Stimulated activated CD8-positive, alpha-beta memory T cell treated with anti-CD3 and anti-CD28 coated beads, Interleukin-4, amount 100 ng/mL, for 48 hours (primary cell): ENCODE measurements at places on chromosomes 11 and 22.

GRCh38 chr22:24410110-24410856 lies 17.1 kb upstream of the ADORA2A start:
- DNase-seq, result no peak

DNA sequence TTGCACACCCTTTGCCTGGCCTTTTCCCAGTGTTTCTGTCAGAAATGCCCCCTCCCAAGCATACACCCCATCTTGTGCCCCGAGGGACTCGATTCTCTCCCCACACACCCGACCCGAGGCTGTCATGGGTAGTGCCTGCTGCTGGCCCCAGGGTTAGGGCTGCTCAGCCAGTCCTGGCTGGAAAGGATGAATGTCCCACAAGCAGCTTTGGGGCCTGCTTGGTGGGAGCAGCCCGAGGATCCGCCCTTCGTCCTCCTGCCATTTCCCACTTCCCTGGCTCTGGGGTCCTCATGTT lies 55.0 kb upstream of the PRODH start:
- DNase-seq, result peak; percentile 18

- no peak for DNase-seq
Measured at GRCh38 chr11:113152500-113152899, 161.9 kb upstream of the TTC12 start.

DNA sequence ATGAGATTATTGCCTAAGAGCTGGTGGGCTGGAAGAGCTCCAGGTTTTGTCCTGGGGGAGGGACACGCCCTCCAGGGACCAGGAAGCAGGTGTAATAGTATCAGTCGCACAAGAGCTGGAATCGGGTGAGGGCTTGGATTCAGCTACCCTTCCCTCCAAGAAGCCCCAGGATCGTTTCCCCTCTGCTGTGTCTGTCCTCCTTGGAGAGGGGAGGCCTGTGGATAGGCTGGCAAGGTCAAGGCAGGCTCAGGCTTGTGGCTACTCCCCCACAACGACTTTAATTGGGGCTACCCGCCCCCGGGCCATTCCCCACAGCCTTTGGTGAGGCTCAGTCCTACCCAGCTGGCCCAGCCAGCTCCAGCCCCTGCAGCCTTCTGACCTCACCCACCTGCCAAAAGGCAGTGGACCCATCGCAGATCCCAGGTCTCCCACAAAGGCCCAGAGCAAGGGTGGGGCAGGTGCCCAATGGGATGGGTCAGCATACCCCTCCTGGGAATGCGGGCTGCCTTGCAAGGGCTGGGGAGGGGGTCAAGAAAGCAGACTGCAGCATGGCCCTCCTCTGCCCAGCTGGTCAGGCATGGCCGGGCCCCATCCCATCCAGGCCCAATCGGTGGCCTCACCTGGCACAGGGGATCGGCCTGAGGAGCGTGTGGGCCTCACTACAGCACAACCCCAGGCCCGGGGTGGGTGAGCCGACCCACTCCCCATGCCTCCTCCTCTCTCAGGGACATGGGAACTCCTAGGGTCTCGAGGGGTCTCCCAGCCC lies 1.0 kb downstream of the CTSD start:
- no peak for DNase-seq

DNA sequence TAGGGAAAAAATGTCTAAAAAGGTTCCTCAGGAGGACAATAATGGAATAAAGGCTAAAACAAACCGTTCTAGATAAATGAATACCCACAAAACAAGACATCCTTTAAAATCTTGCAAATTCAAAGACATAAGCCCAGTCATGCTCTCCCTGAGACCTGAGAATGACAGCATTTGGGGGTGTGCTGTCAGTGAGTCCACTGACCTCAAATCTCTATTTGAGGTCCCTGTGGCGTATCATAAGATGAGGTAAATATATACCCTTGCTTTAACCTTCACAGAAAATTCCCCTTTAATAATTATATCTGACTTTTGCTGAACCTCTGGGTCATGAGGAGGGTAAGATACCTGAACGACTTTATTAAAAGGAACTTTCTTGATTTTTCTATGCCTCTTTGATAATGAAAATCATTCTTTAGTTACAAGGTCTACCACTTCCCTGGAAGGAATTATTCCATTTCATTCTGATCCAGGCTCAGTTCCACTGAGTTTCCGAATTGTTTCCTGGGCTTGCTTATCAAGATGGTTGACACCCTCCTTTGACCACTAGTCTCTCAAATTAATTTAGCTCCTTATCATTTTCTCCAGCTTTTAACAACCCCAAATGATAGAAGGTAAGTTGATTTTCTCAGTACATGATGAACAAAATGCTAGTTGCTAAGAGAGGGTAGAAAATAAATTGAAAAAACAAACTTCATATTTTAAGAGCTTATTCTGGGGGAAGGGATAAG lies 53.8 kb upstream of the CHRM4 start:
- no peak for DNase-seq

DNA sequence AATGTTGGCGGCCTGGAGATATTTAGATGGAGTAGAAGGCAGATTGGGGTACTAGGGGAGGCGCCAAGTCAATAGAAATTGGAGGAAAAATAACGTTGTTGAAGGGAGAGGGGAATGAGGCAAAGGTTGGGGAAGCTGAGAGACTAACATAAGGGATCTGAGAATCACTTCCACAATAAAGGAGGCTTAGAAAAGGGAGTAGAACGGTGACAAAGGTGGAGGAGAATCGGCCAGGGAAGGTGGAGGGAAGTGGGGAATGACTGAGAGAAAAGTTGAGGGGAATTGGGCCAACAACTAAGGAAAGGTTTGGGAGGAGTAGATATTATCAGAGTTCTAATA lies 510 bp downstream of the PPME1 start:
- DNase-seq, result no peak
